ENCODE measurements at places on chromosomes 5 and 9.

DNA sequence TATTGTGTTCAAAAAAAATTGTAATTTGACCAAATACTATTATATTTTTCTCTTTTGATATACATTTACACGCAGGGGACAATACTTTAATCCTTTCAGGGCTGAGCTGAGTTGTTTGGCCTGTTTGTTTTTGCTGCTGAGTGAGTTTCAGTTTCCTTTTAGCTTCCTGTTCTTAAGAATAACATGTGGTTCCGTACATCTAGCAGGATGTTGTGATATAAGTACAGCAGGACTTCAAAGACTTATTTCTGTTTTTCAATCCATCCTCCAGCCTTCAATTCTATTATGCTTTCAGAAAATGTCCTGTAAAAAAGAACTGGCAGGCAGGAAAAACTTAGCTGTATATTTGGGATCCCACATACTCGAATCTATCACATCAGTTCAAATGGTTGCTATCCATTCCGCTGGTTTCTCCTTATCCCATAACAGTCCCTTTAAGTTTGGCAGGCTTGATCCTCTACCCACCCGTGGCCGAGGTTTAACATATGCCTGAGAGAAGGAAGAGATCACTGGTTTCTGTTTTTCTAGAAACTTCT is 1037.3 kb upstream of the ACO1 start:
- no peak for DNase-seq

- DNase-seq: no peak
Observed at GRCh38 chr5:138536665-138537315, 6.2 kb downstream of the ETF1 start.

DNA sequence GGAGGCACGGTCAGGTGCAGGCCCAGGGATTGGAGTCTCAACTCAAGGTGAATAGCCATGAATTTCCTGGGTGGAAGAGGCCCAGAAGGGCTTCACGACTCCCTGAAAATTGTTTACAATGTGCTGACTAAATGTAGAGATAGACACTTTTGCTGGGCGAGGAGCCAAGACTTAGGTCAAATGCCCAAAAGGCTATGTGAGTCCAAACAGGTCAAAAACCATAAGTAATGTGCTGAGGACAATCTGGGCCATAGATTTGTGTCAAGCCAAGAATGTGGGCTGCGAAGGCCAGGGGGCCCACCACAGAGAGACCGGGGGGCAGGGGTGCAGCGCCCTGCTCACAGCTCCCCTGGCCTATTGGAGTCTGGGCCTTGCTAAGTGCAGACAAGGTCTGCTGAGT is 197.8 kb downstream of the HSPA4 start:
- DNase-seq: no peak

- no peak for DNase-seq
Observed at GRCh38 chr9:78902051-78902450, 605.1 kb downstream of the PSAT1 start.

GRCh38 chr9:36765468-36766341 is 193.0 kb downstream of the MELK start:
- no peak for DNase-seq

GRCh38 chr9:28287455-28287854 is 714.2 kb upstream of the C9orf72 start:
- no peak for DNase-seq

DNA sequence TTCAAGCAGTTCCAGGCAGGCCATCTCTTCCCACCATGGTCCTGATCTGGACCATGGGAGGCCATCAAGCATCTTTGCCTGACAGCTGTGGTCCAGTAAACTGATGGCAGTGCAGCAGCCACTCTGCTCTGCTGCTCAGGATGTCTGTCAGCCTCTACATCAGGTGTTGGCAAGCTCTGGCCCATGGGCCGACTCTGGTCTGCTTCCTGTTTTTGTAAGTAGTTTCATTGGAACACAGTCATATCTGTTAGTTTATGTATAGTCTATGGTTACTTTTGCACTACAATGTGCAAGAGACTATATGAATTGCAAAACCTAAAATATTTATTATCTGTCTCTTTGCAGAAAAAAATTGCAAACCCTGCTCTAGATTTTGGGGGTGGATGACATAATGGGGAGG is 225.0 kb downstream of the KCTD16 start:
- DNase-seq: no peak

DNA sequence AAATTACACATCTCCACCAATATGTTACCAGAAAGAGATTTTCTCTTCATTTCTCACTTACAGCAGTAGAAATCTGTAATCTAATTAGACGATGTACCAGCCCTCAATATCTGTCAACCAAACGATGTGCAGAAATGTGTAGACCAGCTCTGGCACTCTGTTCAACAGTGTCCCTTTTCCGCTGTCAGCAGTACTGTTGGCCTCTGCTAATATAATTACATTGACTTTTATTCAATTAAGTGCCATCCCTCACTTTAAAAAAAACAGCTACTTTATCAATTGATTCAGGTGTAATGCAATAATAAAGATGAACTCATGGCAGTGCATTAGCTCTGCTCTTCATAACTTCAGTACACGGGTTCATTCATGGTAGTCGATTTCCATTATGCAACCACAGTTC is 448.4 kb downstream of the BNC2 start:
- no peak for DNase-seq

All from cortex of kidney (tissue), 1 donor.